RKO (cell line): ENCODE measurements at places on chromosomes 5 and 9.

- DNase-seq = no peak
Measured at GRCh38 chr5:1564824-1565736, 41.3 kb upstream of the LPCAT1 start.

GRCh38 chr5:167332309-167332708, 959.1 kb upstream of the WWC1 start:
- no peak for DNase-seq

DNA sequence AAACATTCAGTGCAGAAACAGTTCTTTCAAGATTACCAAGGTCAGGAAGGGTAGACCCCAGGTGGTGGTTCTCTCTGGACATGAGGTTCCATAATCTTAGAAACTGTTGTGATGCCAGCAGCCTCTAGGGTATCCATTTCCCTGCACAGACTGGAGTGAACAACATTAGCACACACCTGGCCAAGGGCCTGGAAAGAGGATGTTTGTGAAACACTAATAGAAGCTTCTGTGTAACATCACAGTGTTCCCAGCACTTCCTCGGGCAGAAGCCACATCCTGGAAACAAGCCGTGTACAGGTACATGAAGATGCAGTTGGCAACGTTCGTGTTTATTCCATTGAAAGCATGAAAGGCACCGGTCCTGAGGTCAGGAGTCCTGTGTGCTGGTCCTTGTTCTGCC, 598.2 kb upstream of the KLF4 start:
- DNase-seq = no peak

- DNase-seq = no peak
Measured at GRCh38 chr9:4243113-4243512, 56.8 kb downstream of the GLIS3 start.

- DNase-seq = no peak
Measured at GRCh38 chr5:119740225-119740624, 110.9 kb downstream of the FAM170A start.

GRCh38 chr9:129351642-129352145, 173.6 kb upstream of the IER5L start:
- DNase-seq = no peak

DNA sequence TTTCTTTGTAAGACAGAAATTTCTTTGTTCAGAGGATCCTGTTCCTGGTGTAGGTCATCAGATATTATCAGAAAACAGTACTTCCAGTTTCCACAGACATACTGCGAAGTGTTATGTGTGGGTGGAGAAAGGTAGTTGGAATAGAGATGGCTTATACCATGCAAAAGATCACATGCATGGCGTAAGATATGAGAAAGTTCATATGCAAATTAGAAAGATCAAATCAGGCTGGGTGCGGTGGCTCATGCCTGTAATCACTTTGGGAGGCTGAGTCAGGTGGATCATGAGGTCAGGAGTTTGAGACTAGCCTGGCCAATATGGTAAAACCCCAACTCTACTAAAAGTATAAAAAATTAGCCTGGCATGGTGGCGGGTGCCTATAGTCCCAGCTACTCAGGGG, 65.2 kb upstream of the GLIS3 start:
- DNase-seq = no peak

- DNase-seq = no peak
Measured at GRCh38 chr5:16617274-16617968, 624 bp upstream of the RETREG1 start.

DNA sequence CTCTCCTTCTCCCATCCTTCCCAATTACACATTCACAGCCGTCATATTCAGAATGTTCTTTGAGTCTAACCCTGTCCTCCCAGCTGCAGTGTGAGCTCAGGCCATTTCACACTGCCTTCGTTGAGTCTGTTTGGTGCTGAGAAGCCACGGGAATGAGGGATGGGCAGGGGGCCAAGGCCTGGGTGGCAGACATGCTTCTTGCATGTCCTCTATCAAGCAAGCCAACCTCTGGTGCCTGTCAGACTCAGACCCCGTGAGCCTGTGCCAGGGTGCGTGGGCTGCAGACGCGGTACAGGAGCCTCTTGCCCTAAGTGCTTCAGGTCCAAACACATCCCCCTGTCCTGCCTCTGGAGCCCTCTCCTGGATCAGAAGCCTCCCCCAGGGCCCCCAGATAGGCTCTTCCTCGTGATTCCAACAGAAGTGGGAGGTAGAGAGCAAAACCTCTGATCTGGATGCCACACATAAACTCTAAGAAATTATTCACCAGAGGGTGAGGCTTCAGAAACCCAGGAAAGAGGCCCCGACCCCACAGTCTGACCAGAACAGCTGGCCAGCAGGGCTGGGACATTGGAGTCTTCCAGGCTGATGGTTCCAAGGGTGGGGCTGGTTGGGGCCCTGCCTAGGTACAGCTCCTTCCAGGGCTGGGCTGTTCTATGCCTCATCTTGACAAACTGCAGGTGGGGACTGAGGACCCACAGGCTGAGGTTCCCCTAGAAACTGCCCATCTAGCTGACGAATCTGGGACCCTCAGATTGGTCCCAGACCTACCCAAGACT, 46.7 kb upstream of the CDKN2AIPNL start:
- DNase-seq = no peak

DNA sequence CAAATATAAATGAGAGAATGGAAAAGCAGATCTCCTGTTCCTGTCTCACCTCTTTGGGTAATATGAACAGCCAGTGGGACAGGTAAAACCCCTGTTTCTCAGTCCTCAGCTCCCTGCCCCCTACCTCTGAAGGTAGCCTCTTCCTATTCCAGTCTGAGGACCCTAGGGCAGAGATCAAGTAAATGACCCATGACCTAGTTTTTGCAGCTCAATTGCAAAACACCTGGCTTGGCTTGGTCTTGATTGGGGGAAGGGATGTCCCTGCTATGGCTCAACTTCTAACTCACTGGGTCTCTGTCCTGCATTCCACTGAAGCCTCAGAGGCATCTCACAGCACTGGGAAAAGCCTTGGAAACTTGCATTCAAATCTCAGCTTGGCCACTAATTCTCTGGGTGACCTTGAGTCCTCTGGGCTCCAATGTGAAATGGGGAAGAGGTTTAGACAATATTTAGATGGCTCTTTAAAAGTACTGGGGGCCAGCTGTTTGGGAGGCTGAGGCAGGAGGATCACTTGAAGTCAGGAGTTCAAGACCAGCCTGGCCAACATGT, 1.6 kb upstream of the GALT start:
- DNase-seq = no peak

GRCh38 chr9:120692901-120693699, 21.2 kb downstream of the MEGF9 start:
- DNase-seq = no peak

DNA sequence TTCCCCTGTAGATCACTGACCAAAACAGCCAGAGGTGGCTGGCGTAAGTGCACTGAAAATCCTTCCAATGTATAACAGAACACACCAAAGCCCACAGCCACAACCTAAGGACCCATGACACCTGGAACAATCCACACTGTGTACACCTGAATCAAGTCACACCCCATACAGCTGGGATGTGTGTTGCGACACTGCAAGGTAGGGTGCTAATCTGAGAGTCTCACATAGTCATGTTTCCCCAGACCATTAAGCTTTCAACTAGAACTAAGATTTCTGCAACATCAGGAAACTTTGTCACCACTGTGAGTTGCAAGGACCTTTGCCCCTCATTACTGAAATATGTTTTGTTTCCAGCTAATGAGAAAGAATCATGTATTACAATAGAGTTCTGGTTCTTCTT, 59.4 kb downstream of the MED27 start:
- no peak for DNase-seq

GRCh38 chr5:111228520-111229220, 4.5 kb downstream of the CAMK4 start:
- DNase-seq = no peak

GRCh38 chr5:110058175-110058574, 368.4 kb downstream of the MAN2A1 start:
- DNase-seq = no peak

DNA sequence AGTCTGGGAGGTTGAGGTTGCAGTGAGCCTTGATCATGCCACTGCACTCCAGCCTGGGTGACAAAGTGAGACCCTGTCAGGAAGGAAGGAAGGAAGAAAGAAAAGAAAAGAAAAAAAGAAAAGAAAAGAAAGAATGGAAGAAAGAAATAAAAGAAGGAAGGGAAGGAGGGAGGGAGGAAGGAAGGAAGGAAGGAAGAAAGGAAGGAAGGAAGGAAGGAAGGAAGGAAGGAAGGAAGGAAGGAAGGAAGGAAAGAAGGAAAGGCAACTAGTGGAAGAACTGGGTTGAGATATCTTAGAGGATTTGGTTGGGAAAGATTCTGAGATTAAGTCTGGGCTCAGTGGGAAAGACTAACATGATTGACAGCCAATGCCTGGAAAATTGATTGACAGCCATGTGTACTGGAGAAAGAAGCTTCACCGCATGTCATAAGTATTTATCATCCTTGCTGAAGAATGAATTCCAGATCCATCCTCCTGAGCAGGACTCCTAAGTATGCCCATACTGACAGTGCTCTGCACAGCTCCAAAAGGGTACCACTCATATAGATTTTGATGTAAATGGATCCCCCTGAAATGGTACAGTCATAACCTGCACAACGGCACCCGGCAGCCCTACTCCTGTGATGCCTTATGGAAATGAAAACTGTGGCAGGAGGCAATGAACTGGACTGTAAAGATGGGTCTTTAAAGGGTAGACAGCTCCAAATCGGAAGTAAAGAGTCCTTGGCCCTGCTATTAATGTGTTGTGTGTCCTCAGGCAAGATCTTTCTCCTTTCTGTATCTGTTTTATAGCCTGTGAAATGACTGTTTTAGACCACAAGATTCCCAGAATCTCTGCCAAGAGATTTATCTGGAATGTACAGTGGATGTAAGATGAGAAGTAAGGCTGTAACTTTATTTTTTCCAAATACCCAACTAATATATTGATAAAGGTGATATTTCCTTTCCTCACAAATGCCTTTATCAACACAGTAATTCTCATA, 16.9 kb upstream of the ADRA1B start:
- DNase-seq = no peak

DNA sequence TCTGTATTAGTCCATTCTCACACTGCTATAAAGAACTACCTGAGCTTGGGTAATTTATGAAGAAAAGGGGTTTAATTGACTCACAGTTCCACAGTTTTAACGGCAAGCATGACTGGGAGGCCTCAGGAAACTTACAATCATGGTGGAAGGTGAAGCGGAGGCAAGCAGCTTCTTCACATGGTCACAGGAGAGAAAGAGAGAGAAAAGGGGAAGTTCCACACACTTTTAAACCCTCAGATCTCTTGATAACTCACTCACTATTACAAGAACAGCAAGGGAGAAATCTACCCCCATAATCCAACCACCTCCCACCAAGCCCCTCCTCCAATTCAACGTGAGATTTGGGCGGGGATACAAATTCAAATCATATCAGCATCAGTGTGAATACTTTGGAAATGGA, 133.4 kb upstream of the SLC30A5 start:
- DNase-seq = no peak

- no peak for DNase-seq
Measured at GRCh38 chr9:1554081-1555035, 460.8 kb upstream of the SMARCA2 start.

DNA sequence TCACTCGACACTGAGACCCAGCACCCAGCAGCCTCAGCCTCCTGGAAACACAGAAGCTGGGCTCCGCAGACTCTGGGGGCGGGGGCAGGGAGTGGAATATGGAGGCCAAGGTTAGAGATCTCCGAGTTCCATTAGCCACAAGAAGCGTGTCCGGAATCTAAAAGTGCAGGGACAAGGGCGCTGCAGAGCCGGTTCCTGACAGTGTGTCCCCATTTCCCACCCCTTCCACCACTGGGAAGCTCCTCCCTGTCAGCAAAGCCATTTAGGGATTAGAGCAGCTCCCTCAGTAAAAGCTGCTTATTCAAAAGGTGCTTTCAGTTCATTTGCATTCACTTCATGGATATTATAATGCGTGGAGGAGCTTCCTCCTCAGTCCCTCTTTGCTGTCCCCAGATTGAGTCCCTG, 74.1 kb upstream of the HSPA9 start:
- DNase-seq = no peak

DNA sequence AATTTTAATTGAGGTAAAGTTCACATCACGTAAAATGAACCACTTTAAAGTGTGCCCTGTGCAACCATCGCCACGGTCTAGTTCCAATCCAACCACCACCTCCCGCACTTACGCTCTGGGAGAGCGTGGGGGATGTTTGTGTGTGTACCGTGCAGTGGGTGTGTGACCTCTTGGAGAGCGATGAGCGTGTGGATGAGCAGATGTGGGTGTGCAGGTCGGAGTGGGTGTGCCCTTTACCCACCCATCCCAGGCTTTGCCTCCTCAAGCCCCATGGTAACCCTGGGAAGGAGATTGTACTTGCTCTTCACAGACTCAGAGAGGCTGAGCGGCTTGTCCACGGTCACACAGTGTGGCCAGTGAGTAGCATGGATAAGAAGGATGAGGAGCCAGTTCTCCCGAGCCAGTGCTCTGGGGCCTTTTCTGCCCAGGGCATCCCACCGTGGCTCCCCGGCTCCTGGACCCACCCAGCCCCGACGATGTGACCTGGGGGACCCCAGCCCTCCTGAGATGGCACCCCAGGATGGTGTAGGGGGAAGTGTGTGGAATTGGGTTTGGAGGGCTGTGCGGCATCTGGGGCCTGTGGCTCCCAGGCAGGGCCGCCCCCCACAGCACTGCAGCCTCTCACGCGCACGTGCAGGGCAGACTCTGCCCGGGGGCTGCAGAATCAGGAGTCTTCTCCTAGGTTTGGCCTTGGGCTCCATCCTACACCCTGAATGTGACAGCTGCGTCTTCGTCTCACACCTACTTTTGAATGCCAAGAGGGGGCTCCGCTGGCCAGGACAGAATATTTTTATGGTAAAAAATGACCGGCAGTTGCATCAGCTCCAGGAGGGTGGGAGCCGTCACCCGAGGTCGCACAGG, 13.6 kb downstream of the LHX3 start:
- no peak for DNase-seq

GRCh38 chr9:136525841-136526499, 19.9 kb downstream of the NOTCH1 start:
- DNase-seq = no peak

GRCh38 chr5:89900346-89900745, 509.2 kb downstream of the CETN3 start:
- no peak for DNase-seq
